ENCODE measurements at places on chromosomes 3 and 15. TPM values are rescaled to one million over a fixed set of nuclear protein-coding genes. Genes with fewer than 3 reads are reported as not detected.

Gene IL12A
- total RNA-seq, result 3.5 TPM

Gene UBA5
- total RNA-seq, result 33.1 TPM

Gene KBTBD8
- 0.73 TPM for total RNA-seq

Gene PDIA3
- total RNA-seq, result 125 TPM

Gene WDR49
- 0.20 TPM for total RNA-seq

Gene GMPPB
- total RNA-seq, result 16.2 TPM

Gene UTS2B
- 0.59 TPM for total RNA-seq

Gene PYGO1
- total RNA-seq, result 8.6 TPM

Gene CYP19A1
- total RNA-seq, result 34.5 TPM

Gene EPHB3
- total RNA-seq, result 1.4 TPM

Gene CPNE9
- total RNA-seq, result not detected

Gene GJD2
- total RNA-seq, result not detected

Gene SERPINI1
- 0.78 TPM for total RNA-seq

Gene GTF2E1
- total RNA-seq, result 10.3 TPM

Gene ALDH1A2
- 4.7 TPM for total RNA-seq

Gene SLC51A
- not detected for total RNA-seq

Measured in subcutaneous preadipocyte (primary cell).